Osteoblast (primary cell): ENCODE measurements at places on chromosomes 1 and 21.
A peak's percentile ranks its signal among the peaks of the same experiment; 100 is the strongest.

DNA sequence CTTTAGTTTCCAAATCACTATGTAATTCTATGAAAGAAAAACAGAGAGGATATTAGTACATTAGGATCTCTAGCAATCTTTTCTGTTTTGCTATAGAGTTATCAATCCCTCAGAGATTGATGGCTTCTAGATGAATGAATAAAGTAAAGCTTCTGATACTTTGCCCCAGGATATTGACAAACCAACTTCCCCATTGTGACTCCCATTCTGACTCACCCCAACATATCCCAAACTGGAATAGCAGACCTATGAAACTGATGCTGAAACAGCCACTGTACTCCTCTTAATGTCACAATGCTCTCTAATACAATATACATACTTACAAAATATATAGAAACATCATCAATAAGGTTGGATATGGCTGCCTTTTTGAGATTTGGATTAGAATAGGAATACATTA is 442.1 kb upstream of the NR5A2 start:
- DNase-seq, result no peak

DNA sequence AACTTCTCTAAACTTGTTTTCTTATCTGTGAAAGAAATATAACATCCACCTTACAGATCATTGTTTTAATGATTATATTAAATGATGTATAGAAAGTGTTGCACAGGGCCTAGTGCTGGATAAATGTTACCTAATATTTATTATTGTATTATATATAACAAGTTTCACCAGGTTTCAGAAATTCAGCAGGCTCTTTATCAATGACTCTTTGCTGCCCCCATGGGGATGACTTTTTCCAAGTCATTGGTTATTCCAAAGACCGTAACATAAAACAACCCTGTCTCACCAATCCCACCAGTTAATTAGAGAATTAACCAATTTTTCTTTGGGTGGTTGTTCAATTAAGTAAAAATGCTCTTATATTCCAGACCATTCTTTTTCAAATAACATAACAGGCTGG is 7.3 kb upstream of the DEDD start:
- DNase-seq, result peak; percentile 83

GRCh38 chr21:45460611-45461368 is 55.8 kb downstream of the COL18A1 start:
- peak; percentile 99 for DNase-seq

DNA sequence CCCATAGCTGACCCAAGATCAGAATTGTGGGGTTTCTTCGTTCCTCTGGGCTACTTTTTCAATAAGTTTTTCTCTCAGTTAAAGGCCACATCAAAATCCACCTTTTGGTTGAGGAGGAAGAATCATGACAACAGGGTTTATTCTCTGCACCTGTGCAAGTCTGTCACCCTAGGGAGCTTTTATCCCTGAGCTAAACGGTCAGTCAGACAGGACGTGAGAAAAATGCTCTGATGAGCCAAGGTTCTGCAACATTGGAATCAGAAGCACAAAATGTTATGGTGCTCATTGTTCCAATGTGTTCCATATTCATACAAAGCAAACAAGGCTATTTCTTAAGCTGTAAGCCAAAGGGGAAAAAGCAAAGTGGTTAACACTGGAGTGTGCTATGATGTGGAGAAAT is 7.4 kb upstream of the ERICH3 start:
- no peak for DNase-seq

- DNase-seq, result no peak
Measured at GRCh38 chr1:76613886-76614285, 253.4 kb upstream of the ST6GALNAC5 start.

DNA sequence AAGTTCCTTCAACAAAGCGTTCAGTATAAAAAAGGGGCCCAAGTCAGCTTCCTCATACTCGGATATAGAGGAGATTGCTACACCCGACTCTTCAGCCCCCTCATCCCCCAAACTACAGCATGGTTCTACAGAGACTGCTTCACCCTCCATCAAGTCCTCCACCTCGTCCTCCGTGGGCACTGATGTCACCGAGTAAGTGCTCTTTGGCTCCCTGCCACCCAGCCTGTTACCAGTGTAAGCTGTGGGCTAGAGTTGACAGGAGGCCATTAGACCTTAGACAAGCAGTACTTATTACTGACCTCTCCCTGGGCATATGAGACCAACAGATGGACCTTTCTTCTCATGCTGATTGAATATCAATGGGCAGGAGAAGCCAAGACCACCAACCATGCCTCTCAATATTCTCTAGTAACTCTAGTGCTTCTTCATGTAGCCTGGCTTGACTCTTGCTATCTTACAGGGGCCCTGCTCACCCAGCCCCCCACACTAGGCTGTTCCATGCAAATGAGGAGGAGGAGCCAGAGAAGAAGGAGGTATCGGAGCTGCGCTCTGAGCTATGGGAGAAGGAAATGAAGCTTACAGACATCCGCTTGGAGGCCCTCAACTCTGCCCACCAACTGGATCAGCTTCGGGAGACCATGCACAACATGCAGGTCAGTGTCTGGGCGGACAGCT is 20.9 kb upstream of the IPO9 start:
- no peak for DNase-seq

GRCh38 chr1:56915960-56916359 is 49.9 kb downstream of the C8B start:
- DNase-seq, result no peak
